HuH-7 (cell line): ENCODE measurements at places on chromosomes 1 and 21.

GRCh38 chr21:25550352-25551120, 56.7 kb downstream of the MRPL39 start:
- DNase-seq = no peak

GRCh38 chr1:205168291-205168690, 43.2 kb downstream of the DSTYK start:
- no peak for DNase-seq

GRCh38 chr1:12339396-12339795, 109.6 kb downstream of the VPS13D start:
- no peak for DNase-seq

GRCh38 chr1:35539824-35540261, 17.4 kb downstream of the KIAA0319L start:
- DNase-seq = no peak

DNA sequence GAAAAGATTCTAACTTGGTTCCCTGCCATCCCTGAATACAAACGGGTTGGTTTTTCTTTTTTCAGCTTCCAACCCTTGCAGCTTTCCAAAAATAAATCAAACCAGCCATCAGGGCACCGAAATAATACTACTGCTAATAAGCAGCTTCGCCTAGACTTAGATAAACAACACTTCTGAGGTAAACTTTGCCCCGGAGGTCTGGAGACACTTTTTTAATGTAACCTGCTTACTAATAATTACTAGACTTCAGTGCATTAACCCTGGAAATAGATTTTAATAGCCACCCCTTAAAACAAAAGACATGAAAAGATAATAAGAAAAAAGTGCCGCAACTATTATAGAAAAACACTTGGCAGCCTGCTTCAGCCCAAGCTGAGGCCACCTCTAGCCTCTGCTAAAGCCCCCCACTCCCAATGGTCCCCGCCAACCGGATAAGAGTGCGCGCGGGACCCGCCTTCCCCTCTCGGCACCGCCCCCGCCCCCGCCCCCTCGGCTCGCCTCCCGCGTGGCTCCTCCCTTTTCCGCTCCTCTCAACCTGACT, 405 bp upstream of the GADD45A start:
- DNase-seq = no peak

GRCh38 chr21:39161064-39161463, 22.2 kb downstream of the PSMG1 start:
- DNase-seq = no peak

DNA sequence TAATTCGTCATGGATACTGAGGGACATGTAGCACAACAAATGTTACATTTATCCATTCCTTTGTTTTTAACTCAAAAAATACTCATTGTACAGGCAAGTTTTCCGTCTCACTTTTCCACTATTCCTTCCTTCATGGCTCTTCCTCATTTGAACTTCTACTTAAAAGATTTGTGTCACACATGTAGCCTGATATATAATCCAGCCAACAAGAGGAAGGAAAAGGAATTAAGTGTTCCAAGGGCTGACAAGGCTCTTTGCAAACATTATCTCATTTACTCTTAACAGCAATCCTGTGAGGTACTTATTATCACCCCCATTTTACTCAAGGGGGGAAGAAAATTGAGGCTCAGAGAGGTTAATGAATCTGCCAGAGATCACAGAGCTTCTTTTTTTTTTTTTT, 22.9 kb downstream of the CD244 start:
- DNase-seq = no peak

- DNase-seq = no peak
Measured at GRCh38 chr1:11357276-11357675, 84.3 kb downstream of the UBIAD1 start.

DNA sequence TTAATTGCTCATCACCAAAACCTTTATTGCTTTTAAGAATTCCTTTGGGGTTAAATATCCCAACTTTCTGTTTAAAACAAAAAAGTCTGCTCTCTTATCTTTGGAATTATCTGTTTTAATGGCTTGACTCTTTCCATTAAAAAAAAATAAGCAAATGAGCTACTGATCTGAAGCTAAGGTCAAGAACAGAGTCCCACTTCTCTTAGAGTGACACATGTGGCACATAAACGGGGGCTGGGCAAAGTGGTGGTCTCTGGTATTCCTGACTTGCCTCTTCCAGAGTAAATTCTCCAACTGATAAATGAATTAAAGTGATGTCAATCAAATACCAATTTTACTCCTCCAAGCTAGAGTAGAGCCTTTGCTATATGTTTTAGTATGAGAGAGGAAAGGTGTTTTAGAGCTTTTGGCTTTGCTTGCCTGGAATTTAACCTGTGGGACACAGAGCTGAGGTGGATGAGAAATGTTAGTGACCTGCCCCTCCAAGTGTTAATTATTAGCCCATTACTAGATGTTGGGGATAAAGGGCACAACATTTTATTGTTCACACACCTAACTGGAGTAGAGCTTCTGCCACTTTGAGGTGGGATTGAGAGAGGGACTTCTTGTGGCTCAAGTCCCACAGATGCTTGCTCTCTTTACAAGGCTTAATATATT, 864.0 kb downstream of the LRRIQ3 start:
- DNase-seq = no peak

DNA sequence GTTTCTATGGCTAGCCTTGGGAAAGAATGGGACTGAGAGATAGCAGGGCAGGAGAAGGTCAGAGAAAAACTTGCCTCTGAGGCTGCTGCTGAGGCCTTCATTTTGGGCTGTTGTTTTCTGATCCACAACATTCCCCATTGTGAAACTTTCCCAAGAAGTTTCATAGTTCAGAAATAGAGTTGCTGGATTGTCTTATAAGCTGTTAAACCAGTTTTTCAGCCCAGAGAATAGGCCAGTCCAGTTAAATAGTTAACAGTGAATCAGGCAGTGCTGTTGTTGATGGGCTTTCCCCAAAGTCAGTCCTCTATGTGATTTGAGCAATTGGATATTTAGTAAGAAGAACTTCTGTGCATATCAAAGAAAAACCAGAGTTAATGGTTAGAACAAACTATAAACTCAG, 77.0 kb downstream of the C21orf91 start:
- no peak for DNase-seq

GRCh38 chr1:184418652-184419349, 32.0 kb downstream of the C1orf21 start:
- DNase-seq = no peak

- DNase-seq = no peak
Measured at GRCh38 chr1:70429219-70429618, 18.2 kb downstream of the CTH start.

GRCh38 chr1:53485478-53486394, 26.5 kb downstream of the DMRTB1 start:
- DNase-seq = peak; percentile 86

DNA sequence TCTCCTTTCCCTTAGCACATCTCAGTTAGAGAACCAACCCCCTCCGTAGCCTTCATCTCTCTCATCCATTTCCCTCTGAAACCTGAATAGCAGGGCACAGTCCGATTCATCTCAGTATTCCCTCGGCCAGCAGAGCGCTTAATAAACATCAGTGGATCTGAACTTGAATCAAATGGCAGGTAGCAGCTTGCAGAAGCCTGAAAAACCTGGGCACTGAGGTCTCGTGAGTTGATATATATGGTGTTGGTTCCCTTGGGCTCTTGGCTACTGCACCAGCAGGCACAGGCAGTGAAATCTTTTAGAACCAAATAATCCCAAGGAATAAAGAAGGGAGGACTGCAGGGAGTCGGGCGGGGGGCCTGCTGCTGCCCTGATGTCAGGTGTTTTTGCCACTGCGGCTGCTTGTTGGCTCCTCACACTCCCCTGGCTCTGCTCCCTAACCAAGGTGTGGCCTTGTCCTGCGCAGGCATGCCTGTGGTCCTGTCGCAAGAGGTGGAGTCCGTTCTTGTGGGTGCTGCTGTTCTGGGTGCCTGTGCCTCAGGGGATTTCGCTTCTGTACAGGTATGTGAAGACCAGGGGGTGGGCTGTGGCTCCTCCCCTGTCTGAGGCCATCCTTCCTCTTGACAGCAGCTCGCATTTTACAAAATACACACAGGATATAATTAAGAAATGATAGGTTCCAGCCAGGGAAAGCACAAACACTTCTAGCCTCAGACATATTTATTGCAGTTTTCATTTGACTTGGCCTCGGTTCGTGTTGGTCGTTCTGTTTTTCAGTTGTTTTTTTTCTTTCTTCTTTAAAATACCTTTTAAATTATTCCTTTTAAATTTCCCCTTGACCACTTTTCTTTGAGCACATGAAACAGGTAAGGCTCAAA, 140.9 kb upstream of the HOOK1 start:
- DNase-seq = no peak

- DNase-seq = no peak
Measured at GRCh38 chr1:185152187-185152767, 4.5 kb downstream of the TRMT1L start.

DNA sequence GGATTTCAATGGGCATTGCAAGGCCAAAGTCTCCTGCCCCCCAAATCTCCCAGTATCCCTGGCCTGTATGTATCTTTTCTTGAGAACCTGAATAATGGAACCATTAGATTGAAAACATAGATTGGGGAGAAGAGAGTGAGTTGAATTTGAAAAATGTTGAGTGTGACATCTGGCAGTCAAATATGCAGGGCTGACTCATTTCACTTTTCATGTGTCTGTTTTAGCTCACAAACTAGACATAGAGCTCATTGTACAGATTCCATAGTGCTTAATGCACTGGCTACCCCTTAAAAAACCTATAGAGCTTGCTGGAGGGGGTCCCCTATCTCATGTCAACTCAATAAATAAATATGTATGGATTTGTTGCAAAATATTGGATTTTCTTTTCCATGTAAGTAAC, 30.8 kb downstream of the DDR2 start:
- DNase-seq = no peak

DNA sequence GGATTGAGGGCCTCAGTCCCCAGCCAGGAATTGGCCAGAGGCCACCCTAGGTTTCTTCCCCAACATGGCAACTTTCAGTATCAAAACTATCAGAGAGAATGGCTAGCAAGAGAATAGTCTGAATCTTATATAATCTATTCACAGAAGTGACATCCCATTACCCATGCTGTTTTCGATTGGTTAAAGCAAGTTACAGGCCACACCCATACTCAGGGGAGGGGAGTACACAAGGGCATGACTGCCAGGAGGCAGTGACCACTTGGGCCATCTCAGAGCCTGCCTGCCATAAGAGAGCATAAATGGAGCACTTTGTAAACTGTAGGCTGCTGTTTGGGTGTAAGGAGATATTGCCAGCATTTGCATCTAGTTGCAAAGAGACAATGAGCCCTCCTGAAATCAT, 65.4 kb downstream of the FAM163A start:
- no peak for DNase-seq

GRCh38 chr21:42988236-42988965, 14.0 kb downstream of the PKNOX1 start:
- no peak for DNase-seq

DNA sequence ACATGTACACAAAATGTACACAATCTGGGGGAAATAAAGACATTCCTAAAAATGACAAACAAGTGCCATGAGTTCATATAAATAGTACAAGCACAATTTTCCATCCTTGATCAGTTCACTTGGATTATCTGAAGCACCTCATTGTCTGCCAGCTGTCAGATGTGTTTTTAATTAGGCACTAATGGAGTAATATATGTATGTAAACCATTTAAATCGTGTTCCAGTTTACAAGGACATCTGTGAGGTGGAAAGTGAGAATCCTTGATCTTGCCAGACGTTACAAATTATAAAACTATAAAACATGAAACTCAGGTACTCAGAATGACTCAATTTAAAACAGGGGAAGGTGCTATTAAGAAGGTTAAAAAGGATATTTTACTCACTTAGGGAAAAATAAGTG, 1312.2 kb downstream of the PLA2G4A start:
- no peak for DNase-seq

DNA sequence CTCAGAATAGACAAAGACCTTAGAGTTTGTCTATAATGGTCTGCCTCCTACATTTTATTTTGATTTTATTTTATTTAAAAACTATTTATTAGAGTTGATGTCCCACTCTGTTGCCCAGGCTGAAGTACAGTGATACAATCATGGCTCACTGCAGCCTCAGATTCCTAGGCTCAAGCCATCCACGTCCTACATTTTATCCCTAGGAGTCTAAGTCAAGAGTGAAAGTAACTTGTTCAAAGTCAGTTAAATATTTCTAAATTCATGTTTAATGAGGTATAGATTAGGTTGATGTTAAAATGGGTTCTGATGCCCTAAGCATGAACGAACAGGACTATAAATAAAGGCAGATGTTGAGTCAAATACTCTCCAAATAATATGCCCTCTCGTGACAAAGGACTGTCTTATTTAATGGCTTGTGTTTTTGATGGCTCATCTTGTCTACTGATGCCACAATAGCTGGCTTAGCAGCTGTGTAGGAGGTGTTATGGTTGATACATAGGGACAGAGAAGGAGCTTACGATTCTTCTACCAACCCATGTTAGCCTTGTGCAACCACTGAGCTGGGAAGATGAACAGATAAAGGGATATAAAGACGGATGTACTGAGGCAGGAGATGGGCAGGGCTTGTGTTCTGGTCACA, 66.0 kb upstream of the CR1L start:
- DNase-seq = no peak

- no peak for DNase-seq
Measured at GRCh38 chr1:198713081-198713480, 74.2 kb downstream of the PTPRC start.

DNA sequence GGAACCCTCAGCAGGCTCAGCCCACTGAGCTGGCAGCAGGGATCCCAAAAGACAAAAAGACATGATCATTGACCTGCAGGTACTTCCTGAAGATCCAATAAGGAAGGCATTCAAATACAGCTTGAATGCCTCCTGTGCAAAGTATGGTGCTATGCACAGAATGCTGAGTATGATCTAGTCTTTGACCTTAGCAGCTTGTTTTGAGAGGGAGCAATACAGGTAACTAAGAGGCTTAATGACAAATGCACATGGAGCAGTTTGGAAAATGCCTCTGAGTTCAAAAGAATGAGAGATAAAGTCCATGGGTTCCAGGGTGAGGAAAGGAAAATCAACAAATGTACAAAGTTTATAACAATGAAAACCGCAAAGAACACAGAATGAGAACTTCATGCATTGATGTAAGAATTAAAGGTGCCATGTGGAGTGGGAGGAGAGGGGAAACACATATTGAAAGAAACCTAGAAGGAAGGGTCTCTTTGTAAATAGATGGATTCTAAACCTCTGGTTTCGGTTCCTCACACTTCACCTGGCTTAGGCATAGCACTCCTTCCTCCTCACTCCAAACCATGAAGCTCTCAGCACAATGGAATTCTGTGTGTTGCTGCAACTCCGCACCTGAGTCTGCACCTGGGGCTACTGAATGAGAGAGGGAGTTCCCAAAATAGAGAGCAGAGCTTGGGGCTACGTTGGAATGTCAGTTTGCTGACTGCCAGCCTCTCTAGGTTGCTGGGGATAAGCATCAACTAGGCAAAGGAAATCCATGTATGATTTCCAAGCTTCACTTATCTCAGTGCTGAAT, 77.6 kb downstream of the PLXNA2 start:
- no peak for DNase-seq
